Pericardium fibroblast (primary cell): ENCODE measurements at places on chromosomes 4 and X. TPM values are rescaled to one million over a fixed set of nuclear protein-coding genes. Genes with fewer than 3 reads are reported as not detected.

Gene DRD5
- total RNA-seq = not detected in 2 replicates

Gene PPBP
- not detected in 2 replicates for total RNA-seq

Gene MPC1L
- total RNA-seq = not detected in 2 replicates

Gene EDNRA
- 5.8 and 34.5 TPM in 2 replicates for total RNA-seq

Gene INTU
- 1.5 TPM in 2 replicates for total RNA-seq

Gene SPARCL1
- 7.5 and 370 TPM in 2 replicates for total RNA-seq

Gene ZFP92
- total RNA-seq = 0.09 and 0.58 TPM in 2 replicates

Gene GK
- total RNA-seq = 1.4 and 5.5 TPM in 2 replicates

Gene UGT8
- total RNA-seq = not detected in 2 replicates

Gene FGFR3
- 1.2 and 2.2 TPM in 2 replicates for total RNA-seq

Gene PPP1R2C
- not detected in 2 replicates for total RNA-seq

Gene COQ2
- 11.7 and 14.6 TPM in 2 replicates for total RNA-seq

Gene UVSSA
- total RNA-seq = 3.3 and 4.3 TPM in 2 replicates

Gene PDGFRA
- 254 and 341 TPM in 2 replicates for total RNA-seq

Gene NMU
- not detected in 2 replicates for total RNA-seq

Gene TMEM128
- 17.3 and 21.6 TPM in 2 replicates for total RNA-seq

Gene DIAPH2
- 10.4 and 12.5 TPM in 2 replicates for total RNA-seq

Gene CCNB3
- under 0.01 TPM in 1 of 2 replicates, not detected in the other for total RNA-seq

Gene PLXNB3
- 1.6 and 7.5 TPM in 2 replicates for total RNA-seq

Gene FUNDC1
- 12.3 and 15.2 TPM in 2 replicates for total RNA-seq

Gene POU4F2
- total RNA-seq = not detected in 2 replicates

Gene CXCL11
- total RNA-seq = not detected in 2 replicates

Gene PPP2R2C
- not detected in 2 replicates for total RNA-seq

Gene ZBED1
- 30.0 and 37.3 TPM in 2 replicates for total RNA-seq
